ENCODE measurements at places on chromosomes 16 and 17. TPM values are rescaled to one million over a fixed set of nuclear protein-coding genes. Genes with fewer than 3 reads are reported as not detected.

CDH5 gene
- not detected for total RNA-seq

RNF112 gene
- total RNA-seq = 0.67 TPM

PLXDC1 gene
- 11.1 TPM for total RNA-seq

CIAPIN1 gene
- total RNA-seq = 48.9 TPM

NOG gene
- total RNA-seq = 2.0 TPM

CA4 gene
- total RNA-seq = not detected

DECR2 gene
- total RNA-seq = 25.1 TPM

NPIPA3 gene
- not detected for total RNA-seq

DNA sequence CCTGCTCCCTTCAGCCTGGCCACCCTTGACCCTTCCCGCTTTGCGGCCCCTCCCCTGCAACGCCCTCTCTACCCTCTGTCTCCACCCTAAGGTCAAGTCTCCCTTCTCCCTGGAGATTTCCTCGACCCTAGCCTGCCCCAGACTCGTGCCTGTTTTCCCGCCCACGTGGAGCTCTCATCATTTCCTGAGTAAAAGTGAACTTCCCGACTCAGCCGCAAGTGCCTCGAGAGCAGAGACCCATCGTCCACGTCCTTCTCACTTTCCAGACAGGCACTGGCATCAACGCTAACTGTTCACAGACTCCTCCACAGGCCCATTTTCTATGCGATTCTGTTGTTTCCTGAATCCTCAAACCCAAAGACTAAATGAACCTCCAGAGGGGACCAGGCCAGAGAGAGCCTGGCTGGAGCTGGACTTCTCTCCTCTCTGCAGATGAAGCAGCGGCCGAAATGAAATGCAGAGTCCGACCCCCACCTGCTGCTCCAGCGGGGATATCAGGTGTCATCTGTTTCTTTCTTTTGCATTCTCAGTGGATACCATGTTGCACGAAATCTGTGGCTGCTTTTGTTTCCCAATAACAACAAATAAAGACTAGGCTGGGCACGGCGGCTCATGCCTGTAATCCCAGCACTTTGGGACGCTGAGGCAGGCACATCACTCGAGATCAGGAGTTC is 52.5 kb downstream of the RTN4RL1 start:
- no peak for DNase-seq
- peaks cover 10% of the 10 kb centered on the region for H3K4me1 ChIP-seq

GRCh38 chr17:9533441-9533840 is 42.2 kb downstream of the STX8 start:
- peaks cover 2% of the 10 kb centered on the region for H3K4me1 ChIP-seq
- no peaks in the 10 kb centered on the region for H3K36me3 ChIP-seq
- no peaks in the 10 kb centered on the region for H3K27me3 ChIP-seq
- H3K27ac ChIP-seq = no peak overlapping the region
- no peak overlapping the region for H3K4me3 ChIP-seq

DNA sequence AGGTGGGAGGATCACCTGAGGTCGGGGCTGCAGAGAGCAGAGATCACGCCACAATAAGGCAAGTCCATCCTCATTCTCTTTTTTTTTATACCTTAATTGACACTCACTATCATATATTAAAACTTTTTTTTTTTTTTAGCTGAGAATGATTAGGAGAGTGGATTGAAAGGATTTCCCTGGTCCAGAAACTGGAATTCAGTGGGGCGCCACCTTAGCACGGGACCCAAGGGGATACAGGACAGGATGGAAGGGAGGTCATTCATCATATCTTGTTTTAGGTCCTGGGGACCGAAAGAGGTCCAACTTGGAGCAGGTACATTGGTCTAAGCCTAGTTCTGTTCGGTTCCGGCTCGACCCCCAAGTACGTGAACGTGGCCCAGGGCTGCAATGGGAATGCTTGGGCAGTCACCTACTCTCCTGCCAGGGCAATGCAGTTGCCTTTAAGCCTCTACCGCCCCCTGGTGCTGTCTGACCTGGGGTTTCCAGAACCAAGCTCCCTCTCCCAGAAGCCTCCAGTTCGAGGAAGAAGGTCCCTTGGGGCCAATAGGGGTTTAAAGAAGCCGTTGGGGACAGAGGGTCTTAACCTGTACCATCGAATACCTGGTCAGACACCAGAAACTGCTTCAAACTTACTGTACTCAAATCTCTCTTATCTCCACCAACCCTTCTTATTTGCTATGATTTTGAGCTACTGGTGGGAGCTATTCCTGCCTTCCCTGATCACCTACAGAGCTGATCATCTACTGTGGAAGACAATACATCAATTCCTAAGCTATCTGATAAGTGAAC is 19.9 kb upstream of the GPATCH8 start:
- no peak overlapping the region for H3K4me3 ChIP-seq
- H3K27ac ChIP-seq = no peak overlapping the region
- H3K36me3 ChIP-seq = no peaks in the 10 kb centered on the region

DNA sequence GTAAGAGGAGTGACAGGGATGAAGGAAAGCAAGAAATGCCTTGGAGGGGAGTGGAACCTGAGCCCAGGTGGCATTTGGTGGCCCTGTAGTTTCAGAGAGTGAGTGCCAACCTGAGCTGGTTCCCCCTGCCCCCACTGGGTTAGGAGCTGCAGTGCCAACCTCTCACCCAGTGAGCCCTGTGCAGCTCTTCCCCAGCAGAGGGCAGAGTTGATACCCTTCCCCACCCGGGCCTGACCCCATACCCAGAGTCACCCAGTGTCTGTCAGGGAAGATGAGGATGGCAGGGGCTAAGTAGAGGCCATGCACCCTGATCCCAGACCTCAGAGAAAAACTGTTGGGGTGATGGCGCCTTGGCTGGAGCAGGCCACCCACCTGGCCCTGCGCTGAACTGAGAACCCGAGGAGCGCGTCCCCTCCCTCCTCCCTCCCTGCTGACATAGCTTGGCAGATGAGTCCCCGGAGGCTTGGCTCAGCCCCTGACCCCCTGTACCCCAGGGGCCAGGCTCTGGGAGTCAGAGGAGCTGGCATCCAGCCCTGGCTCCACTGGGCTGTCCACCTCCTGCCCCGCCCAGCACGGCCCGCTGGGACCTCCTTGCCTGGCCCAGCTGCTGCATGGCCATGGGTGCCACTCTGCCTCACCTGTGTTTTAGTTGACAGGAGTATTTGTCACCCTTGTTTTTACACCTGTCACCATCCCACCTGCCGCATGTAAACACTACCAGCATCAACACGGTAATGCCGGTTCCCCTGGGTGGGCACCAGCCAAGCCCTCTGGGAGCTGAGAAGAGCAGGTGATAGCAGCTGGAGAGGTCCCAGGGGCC is 113.9 kb downstream of the AMFR start:
- DNase-seq = no peak
- H3K4me1 ChIP-seq = no peaks in the 10 kb centered on the region
- H3K4me3 ChIP-seq = no peak overlapping the region
- H3K36me3 ChIP-seq = peaks cover 1% of the 10 kb centered on the region
- H3K27ac ChIP-seq = no peak overlapping the region
- peaks cover 17% of the 10 kb centered on the region for H3K27me3 ChIP-seq

DNA sequence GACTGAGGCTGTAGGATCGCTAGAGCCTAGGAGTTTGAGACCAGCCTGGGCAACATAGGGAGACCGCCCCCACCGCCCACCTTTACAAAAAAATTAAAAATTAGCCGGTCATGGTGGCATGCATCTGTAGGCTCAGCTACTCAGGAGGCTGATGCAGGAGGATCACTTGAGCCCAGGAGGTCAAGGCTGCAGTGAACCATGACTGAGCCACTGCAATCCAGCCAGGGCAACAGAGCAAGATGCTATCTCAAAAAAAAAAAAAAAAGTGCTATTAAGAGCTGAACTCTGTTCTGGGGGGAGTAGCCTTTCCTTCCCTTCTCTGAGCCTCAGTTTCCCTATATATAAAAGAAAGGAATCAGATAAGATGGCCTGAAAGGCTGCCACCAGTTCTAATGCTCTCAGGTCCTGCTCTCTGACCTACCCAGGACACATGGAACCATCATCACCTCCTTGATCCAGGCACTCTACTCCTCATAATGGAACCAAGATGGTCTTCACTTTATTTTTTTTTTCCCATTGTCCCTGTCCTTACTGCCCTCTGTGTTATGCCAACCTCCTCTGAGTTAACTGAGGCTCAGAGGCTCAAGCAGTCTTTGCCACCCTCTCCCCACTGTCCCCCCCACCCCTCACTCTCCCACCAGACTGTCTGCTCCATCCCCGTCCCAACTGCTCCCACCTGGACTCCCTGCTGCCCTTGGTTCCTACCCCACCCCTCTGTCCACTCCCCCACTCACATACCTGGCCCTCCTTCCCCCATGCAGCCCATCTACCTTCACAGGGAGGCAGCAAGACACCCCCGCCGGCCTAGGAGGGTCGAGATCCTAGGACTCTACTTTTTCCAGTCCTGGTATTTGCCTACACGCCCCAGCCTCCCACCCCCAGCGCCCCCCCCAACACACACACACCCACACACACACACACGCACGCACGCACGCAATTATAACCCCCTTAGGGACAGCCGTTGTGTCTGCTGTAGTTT is 23.8 kb upstream of the EIF1 start:
- H3K27ac ChIP-seq = no peak overlapping the region
- no peaks in the 10 kb centered on the region for H3K27me3 ChIP-seq
- DNase-seq = no peak

DNA sequence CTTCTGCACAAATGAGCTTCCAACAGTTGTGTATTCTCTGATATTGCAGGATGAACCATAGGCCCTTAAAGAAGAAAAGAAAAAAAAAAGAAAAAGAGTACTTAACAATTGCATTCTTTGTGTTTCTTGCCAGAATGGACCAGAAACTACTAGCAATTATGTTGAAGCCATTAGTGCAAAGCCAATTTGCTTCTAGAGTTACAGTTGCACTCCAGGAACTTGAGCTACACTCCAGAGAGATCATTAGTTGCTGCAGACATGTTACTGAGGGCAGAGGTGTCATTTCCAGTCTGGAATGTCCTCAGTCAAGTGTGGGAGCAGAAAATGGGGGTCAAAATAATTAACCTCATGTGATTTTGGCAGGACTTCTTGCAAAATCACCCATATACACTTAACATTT is 85.6 kb upstream of the CCL2 start:
- no peak overlapping the region for H3K4me3 ChIP-seq
- no peaks in the 10 kb centered on the region for H3K36me3 ChIP-seq
- peaks cover 21% of the 10 kb centered on the region for H3K27me3 ChIP-seq
- no peaks in the 10 kb centered on the region for H3K4me1 ChIP-seq

- no peaks in the 10 kb centered on the region for H3K36me3 ChIP-seq
- H3K4me3 ChIP-seq = no peak overlapping the region
- no peaks in the 10 kb centered on the region for H3K27me3 ChIP-seq
- DNase-seq = peak; percentile 89
- H3K27ac ChIP-seq = peak overlapping the region; percentile 61
Measured at GRCh38 chr17:50037321-50038107, 18.4 kb upstream of the ITGA3 start.
